ENCODE measurements at places on chromosomes 4 and X.

DNA sequence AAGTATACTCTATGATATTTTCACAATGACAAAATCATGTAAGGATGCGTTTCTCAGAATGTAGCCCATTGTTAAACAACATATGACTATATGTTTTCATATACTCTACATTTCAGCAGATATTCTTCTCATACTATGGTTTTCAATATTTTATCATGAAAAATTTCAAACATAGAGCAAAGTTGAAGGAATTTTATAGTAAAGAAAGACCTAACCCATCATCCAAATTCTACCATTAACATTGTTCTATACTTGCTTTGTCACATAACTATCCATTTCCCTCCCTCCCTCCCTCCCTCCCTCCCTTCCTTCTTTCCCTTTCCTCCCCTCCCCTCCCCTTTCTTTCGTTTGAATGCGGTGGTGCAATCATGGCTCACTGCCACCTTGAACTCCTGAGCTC is 109.4 kb downstream of the FHIP1A start:
- no peak for DNase-seq

GRCh38 chr4:101037249-101037648 is 310.1 kb downstream of the PPP3CA start:
- DNase-seq = no peak

- DNase-seq = no peak
Measured at GRCh38 chr4:167233685-167234315, 494 bp downstream of the SPOCK3 start.

- DNase-seq = no peak
Measured at GRCh38 chr4:165367040-165367439, 11.8 kb upstream of the CPE start.
